ENCODE measurements at places on chromosomes 4 and X.

GRCh38 chrX:25022499-25023325, 6.9 kb upstream of the ARX start:
- DNase-seq = no peak

GRCh38 chr4:107863850-107864371, 39.2 kb downstream of the SGMS2 start:
- peak; percentile 56 for DNase-seq

- DNase-seq = no peak
Measured at GRCh38 chr4:18934197-18934596, 912.6 kb upstream of the LCORL start.

DNA sequence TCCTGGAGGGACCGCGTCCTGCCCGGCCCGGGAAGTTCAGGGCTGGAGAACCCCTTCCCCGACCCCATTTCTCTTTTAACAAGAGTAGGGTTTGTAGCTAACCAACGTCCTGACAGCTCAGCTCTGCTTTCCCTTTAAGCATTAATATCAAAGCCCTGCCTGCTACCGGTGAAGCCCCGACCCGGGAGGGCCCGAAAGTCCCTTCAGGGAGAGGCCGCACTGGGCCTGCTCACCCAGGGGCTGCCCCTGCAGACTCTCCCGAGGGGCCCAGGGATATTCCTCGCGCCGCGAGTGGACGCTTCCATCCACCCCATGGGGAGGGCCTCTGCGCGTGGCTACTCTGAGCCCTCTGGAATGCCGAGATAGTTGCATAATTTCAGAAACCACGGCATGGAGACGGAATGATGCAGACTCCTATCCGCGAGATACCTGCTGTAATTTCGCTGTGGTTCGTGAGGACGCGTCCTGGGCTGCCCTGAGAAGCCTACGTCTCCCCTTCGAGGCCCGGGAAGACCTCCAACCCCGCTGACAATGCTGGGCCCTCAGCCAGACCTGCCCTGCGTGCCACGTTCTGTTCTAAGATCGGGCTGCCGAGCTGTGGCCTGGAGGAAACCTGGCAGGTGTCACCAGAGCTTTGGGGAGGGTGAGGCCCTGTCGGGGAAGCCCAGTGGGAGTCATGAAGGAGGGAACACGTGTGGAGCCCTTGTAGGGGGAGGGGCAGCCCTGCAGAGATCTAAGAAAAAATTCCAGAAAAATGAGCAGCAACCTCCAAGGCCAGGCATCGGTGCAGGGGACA, 999 bp upstream of the CTBP1 start:
- peak; percentile 43 for DNase-seq

DNA sequence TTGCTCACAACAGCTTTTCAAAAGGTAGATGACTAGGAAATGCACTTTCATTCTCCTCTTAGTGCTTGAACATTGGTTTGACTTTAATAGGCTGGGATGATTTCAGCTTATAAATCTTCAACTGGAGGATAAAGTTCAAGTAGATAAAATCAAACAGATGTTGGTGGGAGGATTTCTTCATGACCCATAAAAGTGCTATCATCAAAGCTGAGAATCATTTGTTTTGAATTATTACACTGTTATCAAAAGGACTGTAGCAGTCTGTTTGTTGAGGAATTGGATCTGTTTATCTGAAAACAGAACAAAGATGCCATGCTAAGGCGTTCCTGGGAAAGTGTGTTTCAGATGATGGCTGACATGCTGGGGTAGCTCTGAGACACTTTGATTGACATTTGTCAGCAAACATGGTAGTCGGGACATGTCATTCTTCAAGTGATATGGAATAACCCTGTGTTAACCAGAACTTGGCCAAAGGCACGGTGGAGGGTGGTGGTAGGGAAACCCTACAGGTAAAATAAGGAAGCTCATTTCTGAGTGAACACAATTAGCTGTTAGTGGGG, 304.0 kb upstream of the PITX2 start:
- no peak for DNase-seq

DNA sequence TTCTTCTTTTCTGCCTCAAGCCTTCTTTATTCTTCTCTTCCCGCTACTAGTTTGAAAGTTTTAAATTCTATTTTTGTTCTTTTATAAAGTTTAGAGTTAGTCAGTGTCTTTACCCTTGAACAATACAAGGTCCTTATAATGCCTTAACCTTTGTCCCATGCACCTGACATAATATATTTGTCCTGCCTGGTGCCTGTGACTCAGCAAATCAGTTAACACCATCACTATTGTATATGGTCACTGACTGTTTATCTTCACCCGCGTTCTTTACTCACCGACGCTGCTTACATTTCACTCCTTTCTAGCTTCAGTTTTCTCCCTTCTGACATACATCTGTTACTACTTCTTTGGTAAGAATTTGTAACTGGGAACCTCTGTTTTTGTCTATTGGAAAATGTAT, 5.7 kb downstream of the SMIM20 start:
- DNase-seq = no peak

DNA sequence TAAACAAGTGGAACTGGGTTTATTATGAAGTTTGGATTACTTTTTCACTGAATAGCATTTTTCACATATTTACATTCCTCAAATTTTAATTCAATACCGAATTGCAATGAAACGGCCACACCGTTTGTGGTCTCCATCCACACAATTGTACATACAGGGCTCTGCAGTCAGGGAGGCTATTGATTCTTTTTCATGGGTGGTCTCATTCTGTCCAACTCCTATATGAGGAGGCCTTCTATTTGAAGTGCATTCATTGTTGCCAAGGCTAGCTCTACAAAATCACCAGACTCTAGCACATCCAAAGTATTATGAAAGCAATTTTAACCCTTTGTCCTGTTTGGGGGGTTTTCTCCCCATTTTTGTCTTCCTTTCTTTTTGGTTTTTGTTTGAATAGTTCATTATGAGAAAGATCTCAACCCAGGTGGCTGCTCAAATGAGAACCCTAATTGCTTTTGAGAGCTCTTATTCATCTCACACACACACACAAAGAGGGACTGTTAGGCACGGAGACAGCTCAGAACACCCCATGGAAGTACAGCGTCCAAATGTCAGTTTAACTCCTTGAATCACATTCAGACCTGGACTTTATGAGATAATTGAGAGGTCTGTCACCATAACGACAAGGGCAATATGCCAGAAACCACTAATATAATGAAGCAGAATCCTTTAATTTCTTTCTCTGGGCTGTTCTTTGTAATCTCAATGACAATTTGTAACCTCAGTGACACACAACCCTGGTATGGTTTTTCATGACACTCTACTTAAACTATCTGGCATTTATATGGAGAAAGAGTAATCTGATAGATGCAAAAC, 79.4 kb downstream of the NLGN4X start:
- DNase-seq = no peak

DNA sequence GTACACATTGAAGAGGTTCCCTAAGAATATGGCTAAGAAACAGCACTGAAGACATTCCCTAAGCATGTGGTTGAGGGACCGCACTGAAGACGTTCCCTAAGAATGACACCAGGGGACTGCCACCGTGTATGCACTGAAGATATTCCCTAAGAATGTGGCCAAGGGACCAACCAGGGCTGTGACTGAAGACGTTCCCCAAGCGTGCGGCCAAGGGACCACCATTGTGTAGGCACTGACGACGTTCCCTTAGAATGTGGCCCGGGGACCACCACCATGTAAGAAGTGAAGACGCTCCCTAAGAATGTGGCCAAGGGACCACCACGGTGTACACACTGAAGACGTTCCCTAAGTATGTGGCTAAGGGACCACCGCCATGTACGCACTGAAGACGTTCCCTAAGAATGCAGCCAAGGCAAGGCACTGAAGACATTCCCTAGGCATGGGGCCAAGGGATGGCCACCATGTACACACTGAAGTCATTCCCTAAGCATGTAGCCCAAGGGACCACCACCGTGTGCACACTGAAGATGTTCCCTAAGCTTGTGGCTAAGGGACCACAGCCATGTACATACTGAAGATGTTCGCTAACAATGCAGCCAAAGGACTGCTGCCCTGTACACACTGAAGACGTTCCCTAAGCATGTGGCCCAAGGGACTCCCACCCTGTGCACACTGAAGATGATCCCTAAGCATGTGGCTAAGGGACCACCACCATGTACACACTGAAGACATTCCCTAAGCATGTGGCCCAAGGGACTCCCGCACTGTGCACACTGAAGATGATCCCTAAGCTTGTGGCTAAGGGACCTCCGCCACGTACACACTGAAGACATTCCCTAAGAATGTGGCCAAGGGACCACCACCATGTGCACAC, 22.0 kb downstream of the DHRSX start:
- DNase-seq = no peak

DNA sequence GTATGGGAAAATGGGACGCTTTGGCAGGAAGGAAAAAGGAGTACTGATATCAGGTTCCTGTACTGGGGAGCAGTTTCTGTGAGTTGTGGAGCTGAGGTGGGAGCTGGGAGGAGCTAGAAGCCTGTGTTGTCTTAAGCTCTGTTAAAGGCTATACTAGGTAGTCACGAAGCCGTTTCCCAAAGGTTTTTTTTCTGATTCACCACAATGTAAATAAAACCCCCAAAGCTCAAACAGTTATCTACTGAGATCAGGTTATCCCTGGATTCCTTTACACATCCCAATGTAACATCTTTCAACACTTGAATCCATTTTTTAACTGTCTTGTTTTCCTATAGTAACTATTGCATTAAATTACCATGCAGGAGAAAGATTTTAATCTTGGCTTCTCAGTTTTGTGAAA, 297.4 kb upstream of the SFRP2 start:
- no peak for DNase-seq

DNA sequence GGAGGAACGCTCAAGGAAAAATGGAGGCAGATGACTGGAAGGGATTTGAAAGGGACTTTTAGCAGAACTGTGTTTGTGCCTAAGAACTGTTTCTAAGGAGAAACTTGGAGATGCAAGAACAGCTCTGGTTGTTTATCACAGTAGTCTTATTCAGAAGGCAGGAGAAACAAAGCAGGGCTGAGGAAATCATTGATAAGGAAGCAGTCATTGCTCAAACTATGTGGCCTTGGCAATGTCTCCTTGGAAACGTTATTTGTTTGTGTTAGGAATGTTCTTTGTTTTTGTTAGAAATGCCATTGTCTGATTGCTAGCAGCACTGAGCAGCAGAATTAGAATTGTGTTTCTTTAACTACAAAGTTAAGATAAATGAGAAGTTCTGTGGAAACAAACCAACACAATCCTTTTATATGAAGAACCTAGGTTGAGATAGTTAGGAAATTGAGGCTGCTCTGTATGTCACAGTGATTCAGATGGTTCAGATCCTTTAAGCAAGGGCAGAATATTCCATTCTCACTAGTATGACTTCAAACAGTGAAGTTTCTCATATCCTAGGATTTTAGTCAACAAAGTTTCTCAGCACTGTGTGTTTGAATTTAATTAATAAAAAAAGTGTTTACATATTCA, 1191.3 kb upstream of the IGFBP7 start:
- DNase-seq = no peak

GRCh38 chrX:150361070-150361776, 1.9 kb upstream of the MAMLD1 start:
- DNase-seq = peak; percentile 12

GRCh38 chr4:3523146-3523627, 9.0 kb downstream of the LRPAP1 start:
- DNase-seq = no peak

All from suppressor macrophage treated with lipopolysaccharide for 4 hours (primary cell).